ENCODE measurements at places on chromosomes 13 and 19.
A peak's percentile ranks its signal among the peaks of the same experiment; 100 is the strongest.

- DNase-seq, result no peak
- no peaks in the 10 kb centered on the region for H3K4me1 ChIP-seq
- H3K4me3 ChIP-seq, result no peak overlapping the region
- no peak overlapping the region for H3K27ac ChIP-seq
- H3K27me3 ChIP-seq, result no peaks in the 10 kb centered on the region
These were observed 16.1 kb downstream of the PCDH8 start for GRCh38 chr13:52832313-52832712.

DNA sequence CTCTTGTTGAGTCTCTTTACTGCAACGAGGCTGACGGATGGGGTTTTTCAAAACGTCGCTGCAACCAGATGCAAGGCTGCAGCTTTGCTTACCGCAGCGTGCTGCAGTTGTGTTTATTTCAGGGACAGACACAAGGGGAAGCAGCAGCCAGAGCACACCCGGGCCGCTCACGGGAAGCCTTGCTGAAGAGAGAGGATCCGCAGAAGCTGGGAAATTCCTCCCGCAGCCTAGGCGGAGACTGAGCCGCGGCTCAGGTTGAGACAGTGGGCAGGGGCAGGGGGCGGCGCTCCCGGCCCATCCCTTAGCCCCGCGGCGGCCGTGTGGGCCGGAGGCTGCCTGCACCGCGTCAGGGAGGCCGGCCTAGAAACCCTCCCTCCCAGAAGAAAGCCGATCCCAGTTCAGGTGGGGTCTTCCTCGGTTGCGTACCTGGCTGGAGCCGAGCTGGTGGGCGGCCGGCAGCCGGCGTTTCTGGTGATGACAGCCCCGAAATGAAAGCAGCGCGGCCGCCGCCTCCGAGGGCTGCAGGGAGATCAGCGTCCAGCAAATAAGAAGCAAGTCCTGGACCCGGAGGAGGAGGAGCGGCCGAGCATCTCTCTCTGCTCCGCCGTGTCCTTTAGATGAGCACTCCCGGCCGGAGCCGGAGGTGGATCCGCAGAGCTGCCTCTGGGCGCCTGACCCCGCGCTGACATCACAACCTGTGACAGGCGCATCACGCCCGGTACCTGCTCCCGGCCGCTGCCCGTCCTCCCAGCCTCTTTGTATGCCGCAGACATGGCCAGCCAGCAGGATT, at the start of gene FRY:
FRY (plus strand) TSS at position 750 of the 790 bp plus-strand sequence; CDS start at position 772, 22 bp downstream.
- no peaks in the 10 kb centered on the region for H3K27me3 ChIP-seq
- peaks cover 6% of the 10 kb centered on the region for H3K4me1 ChIP-seq
- H3K36me3 ChIP-seq, result no peaks in the 10 kb centered on the region

DNA sequence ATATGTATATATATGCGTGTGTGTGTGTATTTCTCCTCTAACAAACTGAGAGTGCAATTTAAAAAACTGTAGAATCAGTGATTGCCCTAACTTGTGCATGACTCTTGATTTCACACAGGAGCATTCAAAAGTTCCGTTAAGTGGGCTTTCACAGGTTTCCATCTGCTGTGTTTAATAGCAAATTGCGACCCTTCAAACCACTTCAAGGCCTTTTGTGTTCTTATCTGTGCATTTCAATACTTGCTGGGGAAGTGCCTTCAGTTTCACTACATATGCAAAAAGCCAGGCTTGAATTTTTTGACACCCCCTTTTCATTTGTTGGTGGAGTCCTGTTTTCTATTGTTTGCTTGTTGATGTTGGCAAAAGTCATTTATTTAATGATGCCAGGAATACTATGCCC, 158.0 kb downstream of the TM9SF2 start:
- peak overlapping the region; percentile 58 for H3K4me3 ChIP-seq
- H3K36me3 ChIP-seq, result no peaks in the 10 kb centered on the region
- no peak overlapping the region for H3K27ac ChIP-seq
- H3K27me3 ChIP-seq, result no peaks in the 10 kb centered on the region

DNA sequence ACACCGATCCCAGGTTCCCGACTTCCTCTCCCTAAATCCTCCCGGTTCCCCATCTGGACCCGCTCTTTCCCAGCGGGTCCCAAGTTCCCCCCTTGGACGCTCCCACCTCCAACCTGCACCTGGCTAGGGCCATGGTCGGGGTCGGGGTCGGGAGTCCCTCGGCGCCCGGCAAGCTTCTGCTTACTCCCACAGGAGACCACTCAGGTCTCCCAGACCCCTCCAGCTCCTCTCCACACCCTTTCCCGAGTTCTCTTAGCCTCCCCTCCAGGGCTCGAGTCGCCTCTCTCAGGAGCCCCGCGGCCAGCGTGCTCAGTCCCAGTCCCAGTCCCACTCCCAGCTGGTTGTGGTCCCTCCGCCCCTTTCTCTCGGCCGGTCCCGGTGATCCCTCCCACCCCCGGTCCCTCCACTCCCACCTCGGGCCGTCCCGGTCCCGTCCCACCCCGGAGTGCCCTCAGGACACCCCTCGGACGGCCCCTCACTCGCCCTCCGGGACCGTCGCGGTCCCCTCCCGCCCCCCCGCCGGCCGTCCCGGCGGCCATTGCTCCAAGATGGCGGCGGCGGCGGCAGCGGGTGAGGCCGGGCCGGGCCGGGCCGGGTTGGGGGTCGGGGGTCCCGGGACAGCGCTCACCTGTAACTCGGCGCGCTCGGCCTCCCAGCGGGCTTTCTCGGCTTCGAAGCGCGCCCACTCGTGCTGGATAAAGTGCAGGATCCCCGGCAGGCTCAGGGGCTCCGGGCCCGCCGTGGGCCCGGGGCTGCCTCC, at the start of gene FKRP:
FKRP (plus strand) TSS at position 537 of the 760 bp plus-strand sequence. CDS start 9,394 bp downstream, outside the sequence.
- DNase-seq, result peak; percentile 35
- H3K4me1 ChIP-seq, result peaks cover 49% of the 10 kb centered on the region
- peaks cover 30% of the 10 kb centered on the region for H3K36me3 ChIP-seq
- H3K27ac ChIP-seq, result peak within 1 kb of the TSS; percentile 29

DNA sequence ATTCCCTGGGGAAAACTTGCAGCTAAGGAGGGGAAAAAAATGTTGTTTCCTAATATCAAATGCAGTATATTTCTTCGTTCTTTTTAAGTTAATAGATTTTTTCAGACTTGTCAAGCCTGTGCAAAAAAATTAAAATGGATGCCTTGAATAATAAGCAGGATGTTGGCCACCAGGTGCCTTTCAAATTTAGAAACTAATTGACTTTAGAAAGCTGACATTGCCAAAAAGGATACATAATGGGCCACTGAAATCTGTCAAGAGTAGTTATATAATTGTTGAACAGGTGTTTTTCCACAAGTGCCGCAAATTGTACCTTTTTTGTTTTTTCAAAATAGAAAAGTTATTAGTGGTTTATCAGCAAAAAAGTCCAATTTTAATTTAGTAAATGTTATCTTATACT, 33.6 kb downstream of the TNFSF11 start:
- H3K36me3 ChIP-seq, result no peaks in the 10 kb centered on the region
- H3K4me3 ChIP-seq, result no peak overlapping the region

GRCh38 chr13:49165798-49166752, 54.1 kb upstream of the MLNR start:
- H3K4me3 ChIP-seq, result no peak overlapping the region
- H3K27ac ChIP-seq, result no peak overlapping the region
- no peak for DNase-seq
- no peaks in the 10 kb centered on the region for H3K27me3 ChIP-seq

DNA sequence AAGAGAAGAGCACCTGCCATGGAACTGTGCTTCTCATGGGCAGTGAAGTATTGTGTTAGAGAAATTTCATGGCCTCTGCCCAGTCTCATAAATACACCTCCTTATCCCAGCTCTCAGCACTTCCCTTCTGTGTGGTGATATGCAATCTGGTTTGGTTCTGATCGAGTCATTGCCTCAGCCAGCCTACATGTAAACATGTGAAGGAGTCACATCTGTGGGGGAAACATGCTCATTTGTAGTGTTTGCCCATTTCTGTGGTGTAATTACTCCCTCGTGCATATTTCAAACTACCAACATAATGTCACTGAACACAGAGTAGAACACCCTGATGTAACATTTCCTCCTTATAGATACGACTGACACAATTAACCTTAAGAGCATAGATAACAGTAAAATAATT, 183.0 kb downstream of the DCT start:
- no peak for DNase-seq
- no peaks in the 10 kb centered on the region for H3K4me1 ChIP-seq
- no peak overlapping the region for H3K27ac ChIP-seq

DNA sequence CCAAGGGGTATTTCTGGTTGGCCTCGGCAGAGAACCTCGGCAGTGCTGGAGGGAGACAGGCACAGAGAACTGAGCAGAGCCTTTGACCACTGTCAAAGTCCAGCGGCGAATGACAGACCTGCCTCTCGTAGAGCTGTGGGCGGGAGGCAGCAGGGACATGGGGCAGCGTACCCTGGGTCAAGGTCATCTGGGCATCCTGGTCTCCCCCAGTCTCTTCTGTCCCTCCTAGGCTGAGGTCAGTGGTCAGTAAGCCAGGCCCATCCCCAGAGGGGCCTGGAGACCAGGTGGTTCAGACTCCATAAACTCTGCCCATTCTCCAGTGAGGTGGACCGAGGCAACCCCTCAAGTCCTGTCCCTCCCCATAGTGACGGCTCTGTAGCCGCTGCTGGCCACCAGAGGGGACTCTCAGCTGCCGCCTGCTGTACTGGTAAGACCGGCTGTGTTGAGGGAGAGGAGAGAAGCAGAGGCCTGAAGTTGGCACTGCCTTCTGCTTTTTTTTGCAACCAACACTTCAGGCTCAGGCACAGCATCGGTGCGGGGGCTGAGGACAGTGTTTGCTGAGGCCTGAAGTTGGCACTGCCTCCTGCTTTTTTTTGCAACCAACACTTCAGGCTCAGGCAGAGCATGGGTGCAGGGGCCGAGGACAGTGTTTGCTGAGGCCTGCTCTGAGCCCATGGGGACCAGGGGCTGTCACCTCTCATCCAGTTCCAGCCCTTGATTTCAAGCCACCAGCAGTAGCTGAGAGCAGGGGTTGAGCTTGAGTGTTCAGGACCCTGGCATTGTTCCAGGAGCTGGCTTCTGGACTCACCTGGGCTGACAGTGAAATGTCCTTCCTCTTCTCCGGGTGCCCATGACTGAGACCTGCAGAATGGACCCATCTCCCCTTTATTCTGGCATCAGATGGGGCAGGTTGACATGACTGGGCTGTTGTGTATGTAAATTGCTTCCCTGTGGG, at the start of gene PGLYRP2:
PGLYRP2 (minus strand) TSS at position 111 of the 955 bp plus-strand sequence. CDS start 130 bp downstream, outside the sequence.
- no peak within 1 kb of the TSS for H3K27ac ChIP-seq
- DNase-seq, result no peak
- peaks cover 33% of the 10 kb centered on the region for H3K4me1 ChIP-seq
- H3K27me3 ChIP-seq, result no peaks in the 10 kb centered on the region
- no peak within 1 kb of the TSS for H3K4me3 ChIP-seq

DNA sequence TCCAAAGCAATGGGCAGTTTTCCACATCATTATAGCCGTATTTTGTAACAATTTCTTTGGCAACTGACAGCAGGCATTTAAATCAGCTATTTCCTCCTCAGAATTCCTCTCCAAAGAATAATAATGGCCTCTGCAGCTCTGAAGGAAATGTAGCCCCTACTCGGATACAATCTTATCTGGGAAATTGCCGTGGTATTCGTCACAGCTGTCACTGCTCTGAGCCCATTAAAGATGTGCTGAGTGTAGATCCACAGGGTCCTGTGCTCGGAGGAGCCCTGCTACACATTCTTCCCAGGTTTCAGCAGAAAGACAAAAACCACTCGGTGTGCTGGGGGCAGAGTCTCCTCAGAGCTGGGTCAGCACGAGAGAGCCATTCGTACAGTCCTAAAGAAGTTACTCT, 33.1 kb downstream of the MZT1 start:
- H3K4me3 ChIP-seq, result no peak overlapping the region
- H3K4me1 ChIP-seq, result no peaks in the 10 kb centered on the region
- no peaks in the 10 kb centered on the region for H3K27me3 ChIP-seq

- peaks cover 27% of the 10 kb centered on the region for H3K4me1 ChIP-seq
- DNase-seq, result no peak
- H3K27me3 ChIP-seq, result no peaks in the 10 kb centered on the region
- no peak overlapping the region for H3K27ac ChIP-seq
These were observed 161.8 kb downstream of the FOXO1 start for GRCh38 chr13:40504641-40505040.

- peaks cover 31% of the 10 kb centered on the region for H3K27me3 ChIP-seq
- peak overlapping the region; percentile 3 for H3K4me3 ChIP-seq
- no peaks in the 10 kb centered on the region for H3K36me3 ChIP-seq
- DNase-seq, result no peak
- H3K27ac ChIP-seq, result no peak overlapping the region
These were observed 5.0 kb downstream of the LRRC25 start for GRCh38 chr19:18392417-18392816.

DNA sequence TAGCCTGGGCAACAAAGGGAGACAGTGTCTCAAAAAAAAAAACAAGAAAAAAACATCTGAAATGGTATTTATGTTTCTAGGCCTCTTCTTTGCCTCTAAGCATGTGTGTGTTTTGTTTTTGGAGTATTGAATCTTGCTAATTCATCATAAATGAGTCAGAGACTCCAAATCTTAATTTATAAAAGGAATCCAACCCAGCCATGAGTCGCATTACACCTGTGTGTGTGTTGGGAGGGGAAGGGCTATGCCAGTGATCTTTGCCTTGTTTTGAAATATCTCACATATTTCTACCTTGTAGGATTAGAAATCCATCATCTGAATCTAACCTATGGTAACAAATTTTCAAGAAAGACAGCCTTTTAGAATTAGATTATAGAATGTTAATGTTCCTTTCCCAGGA, 4.0 kb downstream of the ZNF331 start:
- H3K4me3 ChIP-seq, result no peak overlapping the region
- no peaks in the 10 kb centered on the region for H3K27me3 ChIP-seq
- H3K36me3 ChIP-seq, result peaks cover 38% of the 10 kb centered on the region
- H3K4me1 ChIP-seq, result peaks cover 21% of the 10 kb centered on the region
- H3K27ac ChIP-seq, result no peak overlapping the region
- DNase-seq, result no peak

DNA sequence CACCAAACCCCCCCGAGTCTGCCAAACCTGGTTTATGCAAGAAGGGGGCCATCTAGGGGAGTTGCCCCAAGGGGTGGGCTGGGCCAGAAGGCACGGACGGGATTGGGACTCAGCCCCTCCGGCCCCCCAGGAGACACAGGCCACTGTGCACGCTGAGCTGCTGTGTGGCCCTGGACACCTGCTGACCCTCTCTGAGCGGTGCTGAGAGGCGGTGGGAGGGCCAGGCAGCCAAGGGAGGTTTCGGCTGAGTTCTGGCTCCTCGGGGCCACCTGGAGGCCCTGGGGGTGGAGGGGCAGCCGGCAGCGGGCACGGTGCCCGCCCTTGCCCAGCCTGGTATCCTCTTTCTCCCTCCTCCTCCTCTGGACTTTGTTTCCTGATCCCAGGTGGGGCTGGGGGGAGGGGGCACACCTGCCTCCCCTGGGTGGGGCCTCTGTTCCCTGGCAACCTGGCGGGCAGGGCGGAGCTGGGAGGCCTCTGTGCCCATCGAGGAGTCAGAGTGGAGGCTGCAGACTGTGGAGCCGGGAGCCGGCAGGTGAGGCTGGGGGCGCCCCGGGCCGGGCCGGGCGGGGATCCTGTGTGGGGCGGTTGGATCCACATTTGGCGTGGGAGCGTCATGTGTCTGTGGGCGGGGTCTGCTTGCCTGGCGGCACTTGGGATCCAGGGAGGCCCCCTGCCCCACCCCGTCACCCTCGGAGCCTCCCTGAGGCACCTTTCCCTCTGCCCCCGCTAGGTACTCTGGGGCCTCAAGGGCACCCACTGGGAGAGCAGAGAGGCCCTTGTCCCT, at the start of gene MISP:
MISP (plus strand) TSS at position 473 of the 784 bp plus-strand sequence. CDS start 5,835 bp downstream, outside the sequence.
- H3K4me3 ChIP-seq, result no peak within 1 kb of the TSS
- H3K36me3 ChIP-seq, result no peaks in the 10 kb centered on the region
- H3K4me1 ChIP-seq, result no peaks in the 10 kb centered on the region
- DNase-seq, result no peak
- H3K27ac ChIP-seq, result no peak within 1 kb of the TSS
